Stimulated activated CD8-positive, alpha-beta memory T cell treated with anti-CD3 and anti-CD28 coated beads, Interleukin-4, amount 100 ng/mL, for 1 hour (primary cell): ENCODE measurements at places on chromosomes 3 and 15.

GRCh38 chr15:66599536-66600239 lies 33.9 kb upstream of the LCTL start:
- no peak for DNase-seq

DNA sequence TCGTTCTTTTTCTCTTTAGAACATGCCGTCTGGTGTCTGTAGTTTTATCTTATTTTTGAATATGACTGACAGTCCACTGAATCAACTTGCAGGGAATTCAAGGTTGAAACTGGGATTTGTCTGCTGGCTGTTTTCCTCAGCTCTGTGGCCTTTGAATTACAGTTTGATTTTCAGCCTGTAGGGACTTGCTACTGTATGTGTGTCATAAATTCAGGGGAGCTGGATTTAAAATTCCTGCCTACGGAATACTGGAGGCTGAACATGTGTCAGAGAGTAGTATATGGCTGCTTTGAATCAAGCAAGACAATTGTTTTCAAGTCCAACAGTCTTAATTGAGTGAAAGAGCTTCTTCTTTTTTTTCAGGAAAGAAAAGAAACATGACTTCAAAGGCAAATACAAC lies 33.9 kb downstream of the RARB start:
- no peak for DNase-seq

DNA sequence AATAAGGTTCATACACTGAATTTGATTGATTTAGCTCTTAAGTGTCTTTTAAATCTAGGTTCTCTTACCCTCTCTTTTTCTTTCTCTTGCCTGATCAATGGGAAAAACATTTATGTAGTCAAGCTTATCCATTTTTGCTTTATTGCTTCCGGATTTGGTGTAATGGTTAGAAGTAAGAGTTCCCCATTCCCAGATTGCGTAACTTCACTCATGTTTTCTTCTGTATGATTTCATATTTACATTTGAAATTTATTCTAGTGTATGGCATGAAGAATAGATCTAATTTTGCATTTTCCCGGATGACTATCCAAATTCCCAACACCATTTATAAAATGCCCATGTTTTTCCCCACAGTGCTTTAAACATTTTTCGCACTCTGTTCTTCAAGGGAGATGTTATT lies 27.9 kb upstream of the SV2B start:
- no peak for DNase-seq

DNA sequence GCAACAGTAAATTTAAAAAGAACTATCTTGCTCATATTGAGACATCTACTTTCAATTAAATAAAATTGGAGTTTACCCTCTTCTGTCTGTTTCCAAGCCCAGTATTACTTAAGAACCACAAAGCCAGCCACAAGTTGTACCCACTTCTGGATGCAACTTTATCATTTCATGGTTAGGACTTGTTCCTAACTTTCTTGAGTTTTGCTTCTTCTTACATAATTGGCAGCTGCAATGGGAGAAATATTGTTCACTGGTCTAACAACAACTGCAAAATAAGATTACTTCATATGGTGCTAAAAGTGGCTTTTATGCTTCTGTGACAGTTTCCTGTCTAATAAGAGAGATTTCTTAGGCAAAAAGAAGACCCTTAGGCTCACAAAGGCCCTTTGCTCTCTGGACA lies 240.6 kb downstream of the OTOL1 start:
- no peak for DNase-seq

- no peak for DNase-seq
Measured at GRCh38 chr15:75416584-75416983, 34.9 kb downstream of the SIN3A start.

GRCh38 chr3:195084746-195085145 lies 186.2 kb downstream of the XXYLT1 start:
- DNase-seq: no peak

GRCh38 chr3:169058681-169059080 lies 604.8 kb downstream of the MECOM start:
- DNase-seq: no peak

DNA sequence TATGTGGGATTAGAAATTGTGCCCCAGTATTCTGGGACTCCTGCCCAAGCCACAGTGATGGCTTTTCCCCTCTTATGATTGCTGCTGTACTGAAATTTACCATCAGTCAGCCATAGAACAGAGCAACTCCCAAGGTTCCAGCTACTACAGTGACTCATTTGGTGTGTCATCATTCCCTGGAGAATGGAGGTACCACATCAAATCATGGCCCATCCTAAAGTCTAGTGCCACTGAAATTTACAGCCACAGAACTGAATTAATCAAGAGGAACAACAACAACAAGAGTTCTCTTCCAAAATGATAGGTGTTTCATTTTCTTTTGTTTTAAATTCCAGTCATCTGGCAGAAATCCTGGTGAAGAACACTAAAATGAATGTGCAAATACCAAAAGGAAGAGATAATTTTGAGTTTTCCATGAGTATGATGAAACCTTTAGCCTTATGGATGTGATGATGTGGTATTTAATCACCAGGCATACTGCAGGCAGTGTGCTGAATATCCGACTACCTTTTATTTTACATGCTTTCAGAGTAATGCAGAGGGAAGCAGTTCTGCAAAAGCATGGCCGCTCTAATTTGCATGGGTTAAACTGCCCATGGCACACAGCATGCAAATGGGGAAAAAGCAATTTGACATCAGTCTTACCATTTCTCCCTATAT lies 75.6 kb upstream of the SLC2A2 start:
- no peak for DNase-seq

GRCh38 chr3:97265237-97266005 lies 451.0 kb downstream of the EPHA6 start:
- DNase-seq: no peak

DNA sequence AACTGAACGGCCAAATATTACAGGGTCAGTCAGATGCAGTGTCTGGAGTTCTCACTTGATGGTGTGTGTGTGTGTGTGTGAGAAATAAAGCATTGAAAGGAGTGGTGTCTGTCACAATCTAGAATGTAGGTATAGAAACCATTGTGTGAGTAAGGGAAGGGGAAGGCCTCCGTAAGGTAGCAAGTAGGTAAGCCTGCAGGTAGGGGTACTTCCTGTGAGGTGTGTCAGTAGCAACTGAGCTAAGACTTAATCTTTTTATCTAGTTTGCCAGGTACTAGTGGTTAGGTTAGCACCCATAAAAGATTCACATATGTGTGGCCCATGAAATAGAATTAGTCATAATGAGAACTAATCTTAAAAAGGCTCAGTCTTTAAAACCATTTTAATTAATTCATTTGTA lies 1517.8 kb downstream of the SI start:
- DNase-seq: no peak

DNA sequence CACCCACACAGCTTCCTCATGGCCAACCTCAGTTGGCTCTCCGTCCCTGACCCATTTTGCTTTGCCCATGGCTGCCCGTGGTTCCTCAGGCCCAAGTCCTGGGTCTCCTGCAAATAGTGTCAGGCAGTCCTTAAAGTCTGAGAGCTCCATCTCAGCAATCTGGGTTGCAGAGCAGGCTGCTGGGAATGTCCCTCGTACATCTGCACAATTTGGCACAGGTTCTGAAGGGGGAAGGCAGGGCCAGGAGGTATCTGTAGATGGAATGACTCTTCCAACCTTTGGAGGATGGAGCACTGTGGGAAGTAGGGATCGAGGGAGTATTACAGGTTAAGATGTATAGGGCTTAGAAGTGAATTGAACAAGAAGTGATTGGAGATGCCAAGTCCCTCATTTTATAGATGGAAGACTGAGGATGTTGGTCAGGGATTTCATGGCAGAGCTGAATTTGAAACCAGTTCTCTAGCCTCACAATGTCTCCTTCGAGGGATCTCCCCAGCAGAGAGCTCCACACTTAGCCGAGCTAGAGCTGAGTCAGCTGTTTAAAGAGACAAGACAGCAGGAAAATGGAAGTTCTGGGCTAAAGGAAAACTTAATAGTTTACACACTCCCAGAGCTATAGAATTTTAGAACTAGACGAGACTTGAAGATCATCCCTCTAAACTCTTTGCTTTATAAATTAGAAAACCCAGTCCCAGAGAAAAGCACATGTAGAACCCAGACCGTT lies 9.2 kb downstream of the CKMT1A start:
- no peak for DNase-seq

- DNase-seq: no peak
Measured at GRCh38 chr15:91268510-91268909, 168.5 kb downstream of the SV2B start.

- DNase-seq: no peak
Measured at GRCh38 chr3:94431876-94432570, 369.2 kb downstream of the NSUN3 start.

GRCh38 chr3:97689962-97690361 lies 74.6 kb upstream of the ARL6 start:
- no peak for DNase-seq

DNA sequence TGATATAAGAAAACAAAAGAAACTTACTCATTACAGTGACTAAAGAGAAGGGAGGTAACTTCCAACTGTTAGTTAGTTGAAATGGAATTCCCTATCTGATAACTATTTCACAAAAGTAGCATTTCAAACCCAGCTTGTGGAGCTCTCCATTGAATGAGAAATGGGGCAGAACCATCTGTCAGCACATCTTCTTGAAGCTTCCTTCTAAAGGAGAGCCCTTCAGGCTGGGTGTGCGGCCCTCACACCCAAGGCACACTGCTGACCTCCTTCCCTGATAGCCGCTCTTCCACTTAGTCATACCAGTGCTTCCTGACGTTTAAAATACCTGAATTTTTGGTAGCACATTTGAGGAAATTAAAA lies 28.1 kb upstream of the VEPH1 start:
- DNase-seq: no peak

GRCh38 chr3:45613791-45614190 lies 19.2 kb downstream of the LIMD1 start:
- DNase-seq: no peak

- no peak for DNase-seq
Measured at GRCh38 chr3:84717894-84718293, 240.9 kb upstream of the CADM2 start.

DNA sequence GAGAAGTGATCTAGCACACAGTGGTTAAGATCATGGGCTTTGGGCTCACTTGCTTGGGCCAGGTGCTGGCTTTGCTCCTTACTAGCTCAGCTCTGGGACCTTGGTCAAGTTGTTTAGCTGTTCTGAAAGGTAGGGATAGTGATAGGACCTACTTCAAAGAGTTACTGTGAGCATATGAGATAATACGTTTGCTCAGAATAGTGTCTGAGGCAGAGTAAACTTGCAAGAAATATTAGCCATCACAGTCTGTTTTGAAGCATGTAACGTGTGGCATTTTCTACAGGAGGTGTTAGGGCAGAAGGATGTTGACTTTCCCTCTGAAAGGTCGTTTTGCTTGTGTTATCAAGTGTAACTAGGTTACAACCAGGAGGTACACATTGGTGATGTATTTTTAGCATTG lies 34.5 kb upstream of the NFKBIZ start:
- DNase-seq: no peak

GRCh38 chr3:44409640-44410410 lies 67.6 kb downstream of the ZNF445 start:
- DNase-seq: no peak
